IPS DF 19.7 (cell line): ENCODE measurements at places on chromosomes 7 and 10.

DNA sequence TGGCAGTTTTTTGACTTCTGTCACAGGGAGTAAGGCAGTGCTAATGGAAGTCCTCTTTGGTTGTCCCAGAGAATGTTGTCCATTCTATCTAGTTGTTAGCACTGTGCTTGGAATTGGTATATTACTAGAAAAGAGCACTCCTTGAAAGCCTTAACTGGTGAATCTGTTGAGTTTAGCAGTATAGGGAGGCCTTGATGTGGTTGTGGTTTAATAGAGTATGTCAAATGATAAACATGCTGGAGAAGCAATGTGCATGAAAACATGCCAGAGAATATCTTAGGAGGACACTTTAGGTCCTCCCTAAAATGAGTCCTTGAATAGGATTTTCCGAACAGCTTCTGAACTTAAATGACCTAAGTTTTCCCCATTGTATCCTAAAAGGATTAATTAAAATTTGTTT lies 98.6 kb downstream of the BTRC start:
- no peak for DNase-seq

DNA sequence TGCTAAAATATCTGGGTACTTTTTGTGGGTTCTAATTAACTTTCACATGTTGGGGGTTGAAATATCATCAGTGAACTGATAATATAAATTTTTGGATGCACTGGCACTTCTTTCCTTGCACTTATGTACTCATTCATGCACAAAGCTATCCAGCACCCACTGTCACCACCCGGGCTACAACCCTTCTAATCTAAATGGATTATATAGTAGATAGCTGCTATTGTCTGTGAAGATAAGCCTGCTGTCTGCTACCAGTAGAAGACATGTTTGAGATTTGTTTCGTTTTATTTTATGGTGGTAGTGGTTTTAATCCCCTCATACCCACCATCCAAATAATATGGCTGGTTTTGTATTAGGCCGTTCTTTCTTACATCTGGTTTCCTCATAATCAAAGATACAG lies 353.5 kb upstream of the LRGUK start:
- no peak for DNase-seq

DNA sequence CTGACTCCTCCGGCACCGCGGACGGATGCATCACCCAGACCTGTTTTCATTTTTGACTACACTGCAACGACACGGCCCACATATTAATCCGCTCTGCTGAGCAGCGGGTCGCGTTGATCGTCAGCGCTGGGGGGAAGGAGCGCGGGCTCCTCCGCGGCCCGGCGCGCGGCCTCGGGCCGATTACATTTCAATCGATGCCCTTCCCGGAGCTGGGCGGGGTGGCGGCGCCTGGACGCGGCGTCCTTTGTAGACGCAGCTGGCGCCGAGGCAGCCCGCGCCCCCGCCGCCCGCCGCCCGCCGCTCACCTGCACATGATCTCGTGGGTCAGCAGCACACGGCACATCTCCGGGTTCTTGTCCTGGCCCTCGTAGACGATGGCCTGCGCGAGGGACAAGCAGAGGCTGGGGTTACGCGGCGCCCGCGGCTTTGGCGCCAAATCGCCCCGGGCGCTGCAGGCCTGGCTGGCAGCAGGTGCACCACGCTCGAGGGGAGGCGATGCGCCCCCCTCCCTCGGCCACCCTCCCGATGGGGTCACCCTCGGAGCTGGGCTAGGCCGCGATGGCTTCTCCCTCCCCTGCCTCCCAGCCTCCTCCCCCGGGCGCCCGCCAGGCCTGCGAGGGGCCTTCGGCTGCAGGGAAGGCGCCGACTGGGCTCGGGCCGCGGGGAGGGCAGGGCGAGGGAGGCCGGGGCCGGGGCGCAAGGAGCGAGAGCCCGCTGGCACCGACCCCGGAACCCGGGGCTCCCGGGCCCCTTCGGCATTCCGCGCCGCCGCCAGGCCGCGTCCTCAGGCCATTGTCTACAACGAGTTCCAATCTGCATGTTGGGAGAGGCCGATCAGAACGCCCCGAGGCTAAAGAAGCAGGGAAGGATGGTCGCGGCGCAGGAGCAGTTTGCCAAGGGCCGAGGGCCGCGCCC lies 5.2 kb downstream of the EBF3 start:
- DNase-seq: no peak

DNA sequence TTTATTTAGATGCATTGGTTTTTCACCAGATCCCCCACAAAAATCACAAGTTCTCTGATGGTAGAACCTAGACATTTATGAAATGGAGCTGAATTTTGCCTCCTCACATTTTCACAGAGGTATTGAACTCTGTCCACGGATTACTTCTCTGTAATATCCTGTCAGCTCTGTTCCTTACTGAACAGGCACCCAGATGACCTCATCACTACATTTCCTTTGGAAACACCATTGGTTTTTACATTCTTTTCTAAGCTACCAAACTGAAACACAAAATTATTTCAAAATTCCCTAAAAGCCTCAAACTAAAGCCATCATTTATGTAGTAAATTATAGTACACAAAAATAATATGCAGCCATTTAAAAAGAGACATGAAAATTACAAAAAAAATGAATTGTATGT lies 98.3 kb upstream of the KCNIP2 start:
- DNase-seq: no peak

- no peak for DNase-seq
Measured at GRCh38 chr10:133030781-133031180, 56.9 kb upstream of the ADGRA1 start.

DNA sequence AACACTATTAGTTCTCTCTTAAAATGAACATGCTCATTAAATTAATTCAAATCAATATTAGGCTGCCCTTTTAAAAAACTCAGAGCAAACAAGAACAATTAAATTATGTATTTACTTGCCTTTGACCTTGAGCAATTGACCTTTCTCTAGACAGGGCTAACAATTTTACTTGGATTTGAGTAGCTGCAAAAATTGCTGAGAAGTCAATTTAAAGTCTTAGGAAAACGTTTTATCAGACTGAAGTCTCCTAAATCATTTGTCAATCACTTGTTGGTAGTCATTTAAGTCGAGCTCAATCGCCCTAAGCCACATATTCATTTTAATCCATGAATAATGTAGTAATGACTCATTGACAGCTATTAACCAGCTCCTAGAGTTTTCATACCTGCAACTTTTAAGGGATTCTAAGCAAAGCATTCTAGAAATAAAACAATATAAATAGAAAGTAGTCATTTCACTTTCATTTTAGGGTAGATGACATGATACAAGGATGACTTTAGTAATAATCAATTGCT lies 84.9 kb upstream of the SEC61G start:
- DNase-seq: no peak

DNA sequence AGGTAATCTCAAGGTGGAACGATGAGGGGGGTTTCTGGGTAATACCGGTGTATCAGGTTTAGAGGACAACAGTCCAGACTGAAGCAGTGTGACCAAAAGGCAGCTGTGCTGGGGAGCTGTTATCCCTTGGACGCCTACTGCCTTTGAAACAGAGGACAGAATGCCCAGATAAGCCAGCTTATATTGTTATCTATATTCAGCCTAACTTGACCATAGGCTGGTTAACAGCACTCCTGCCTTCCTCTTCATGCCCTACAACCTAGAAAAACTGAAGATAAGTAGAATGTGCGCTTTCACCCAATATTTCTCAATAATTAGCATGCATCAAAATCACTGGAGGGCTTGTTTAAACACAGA lies 44.9 kb downstream of the IL6 start:
- DNase-seq: no peak

DNA sequence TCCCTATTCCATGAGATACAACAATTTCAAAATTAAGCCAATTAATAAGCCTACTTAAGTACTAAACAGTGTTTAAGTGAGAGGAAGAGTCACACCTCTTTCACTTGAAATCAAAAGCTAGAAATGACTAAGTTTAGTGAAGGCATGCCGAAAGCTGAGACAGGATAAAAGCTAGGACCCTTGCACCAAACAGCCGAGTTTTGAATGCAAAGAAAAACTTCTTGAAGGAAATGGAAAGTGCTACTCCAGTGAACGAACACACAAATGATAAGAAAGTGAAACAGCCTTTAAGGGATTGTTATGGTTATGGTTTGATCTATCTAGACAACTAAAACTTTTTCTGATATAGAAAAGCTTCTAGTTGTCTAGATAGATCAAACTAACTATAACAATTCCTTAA lies 135.4 kb upstream of the KMT2E start:
- DNase-seq: no peak

- no peak for DNase-seq
Measured at GRCh38 chr10:127614484-127615017, 65.4 kb downstream of the NPS start.

DNA sequence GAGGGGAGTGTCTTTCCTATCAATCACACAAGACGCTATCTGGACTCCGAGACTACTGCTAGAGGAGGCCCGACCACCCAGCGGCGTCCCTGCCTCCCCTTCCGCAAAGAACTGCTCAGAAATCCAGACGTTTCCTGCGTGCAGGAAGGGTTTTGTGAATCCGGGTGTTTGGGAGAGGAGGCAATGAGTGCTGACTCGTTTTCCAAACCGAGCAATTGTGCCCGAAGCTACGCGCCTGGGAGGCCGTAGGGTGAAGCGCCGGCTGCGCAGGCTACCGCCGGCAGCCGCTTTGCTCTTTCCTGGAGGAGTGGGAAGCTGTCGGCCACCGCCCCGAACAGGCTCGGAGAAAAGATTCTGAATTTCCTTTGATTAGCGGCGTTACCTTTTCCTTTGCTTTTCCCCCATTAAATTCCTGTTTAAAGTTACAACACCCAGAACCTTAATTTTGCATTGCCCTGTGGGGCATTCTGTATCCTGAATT lies 5.3 kb downstream of the VAX1 start:
- no peak for DNase-seq

DNA sequence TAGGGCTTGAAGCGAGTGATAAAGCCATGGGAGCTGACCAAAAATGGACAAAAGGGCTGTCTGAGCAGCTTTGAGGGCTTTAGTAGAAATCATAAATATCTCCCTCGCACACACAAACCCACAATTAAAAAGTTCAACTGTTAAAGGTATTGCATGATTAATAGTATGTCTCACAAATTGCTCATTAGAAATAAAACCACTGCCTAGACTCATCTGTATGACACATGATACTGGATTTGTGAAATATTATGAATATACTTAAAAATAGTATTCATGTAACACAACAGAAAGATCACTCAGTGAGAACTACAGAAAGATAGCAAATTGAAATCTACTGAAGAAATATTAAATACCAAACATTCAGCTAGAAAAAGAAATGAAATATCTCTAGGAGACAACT lies 11.9 kb upstream of the PTPN12 start:
- DNase-seq: no peak

- no peak for DNase-seq
Measured at GRCh38 chr7:25318047-25318446, 89.8 kb upstream of the NPVF start.

DNA sequence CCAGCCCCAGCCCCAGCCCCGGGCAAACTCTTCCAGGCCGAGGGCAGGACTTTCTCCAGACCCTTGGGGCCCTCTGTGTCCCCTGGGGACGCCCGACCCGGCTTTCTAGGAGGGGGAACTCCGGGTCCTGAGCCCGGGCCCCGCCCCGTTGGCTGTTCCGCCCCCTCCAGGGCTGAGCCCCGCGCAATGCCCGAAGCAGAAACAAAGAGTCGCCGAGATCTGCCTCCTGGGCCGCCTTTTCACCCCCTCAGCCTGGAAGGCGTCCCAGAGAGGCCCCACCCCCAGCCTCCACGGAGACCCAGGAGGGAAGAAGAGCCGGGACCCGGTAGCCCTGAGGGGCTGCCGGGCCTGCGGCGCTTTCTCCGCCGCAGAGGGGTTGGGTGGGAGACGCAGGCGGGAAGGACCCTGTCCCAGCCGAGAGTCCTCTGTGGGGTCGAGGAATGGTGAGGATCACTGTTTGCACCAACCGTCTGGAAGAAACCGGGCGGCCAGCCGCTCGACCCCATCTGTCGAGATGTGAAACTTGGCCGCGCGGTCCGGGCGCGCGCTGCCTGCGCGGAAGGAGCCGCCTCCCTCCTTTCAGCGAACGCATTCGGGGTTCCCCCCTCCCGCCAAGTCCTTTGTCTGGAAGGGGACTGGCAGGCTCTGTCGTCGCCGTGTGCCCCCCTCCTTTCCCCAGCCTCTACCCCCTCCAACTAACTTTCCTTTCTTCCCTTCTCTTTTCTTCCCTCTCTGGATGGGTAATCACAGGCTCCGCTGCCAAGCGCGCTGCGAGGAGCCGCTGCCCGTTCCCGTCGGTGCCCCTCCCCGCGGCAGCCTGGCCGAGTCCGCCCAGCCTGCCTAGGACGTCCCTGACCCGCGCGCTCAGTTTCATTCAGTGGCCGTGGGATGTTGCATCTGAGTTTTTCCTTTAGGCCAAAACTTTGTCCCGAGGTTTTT lies 10.2 kb downstream of the EN2 start:
- DNase-seq: no peak

DNA sequence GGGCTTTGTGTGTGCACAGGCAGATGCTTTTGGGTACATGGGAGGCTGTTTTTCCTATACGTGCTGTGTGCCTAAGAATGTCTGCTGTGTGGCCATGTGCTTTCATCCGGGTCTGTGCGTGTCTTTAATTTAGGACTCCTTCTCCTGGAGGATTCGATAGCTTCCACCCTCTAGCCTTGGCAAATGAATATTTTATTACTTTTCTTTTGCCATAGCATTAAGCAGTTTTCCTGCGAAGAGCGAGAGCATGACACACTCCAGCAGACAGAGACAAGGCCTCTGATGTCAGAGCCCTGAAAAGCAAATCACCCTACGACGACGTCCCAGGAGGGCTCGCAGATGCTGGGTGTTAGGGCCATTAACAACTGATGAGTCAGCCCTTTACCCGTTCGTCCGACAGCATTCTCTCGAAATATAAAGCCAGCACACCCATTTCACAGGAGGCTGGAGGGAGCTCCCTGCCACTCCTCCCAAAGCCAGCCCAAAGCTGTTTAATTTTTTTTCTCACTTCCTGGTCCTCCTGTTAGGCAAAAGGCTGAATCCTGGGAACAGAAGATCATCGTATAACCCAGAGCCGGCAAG lies 311.3 kb upstream of the ZMIZ1 start:
- no peak for DNase-seq

- DNase-seq: no peak
Measured at GRCh38 chr10:119657725-119658124, 6.5 kb downstream of the BAG3 start.

- no peak for DNase-seq
Measured at GRCh38 chr10:23585666-23586065, 146.8 kb downstream of the OTUD1 start.

- DNase-seq: peak; percentile 2
Measured at GRCh38 chr7:51802718-51803117, 486.1 kb upstream of the COBL start.

GRCh38 chr7:75626954-75627353 lies 111.8 kb downstream of the HIP1 start:
- no peak for DNase-seq

GRCh38 chr7:25855854-25856782 lies 295.9 kb upstream of the NFE2L3 start:
- DNase-seq: no peak

GRCh38 chr10:69733791-69734261 lies 67.9 kb upstream of the COL13A1 start:
- no peak for DNase-seq

DNA sequence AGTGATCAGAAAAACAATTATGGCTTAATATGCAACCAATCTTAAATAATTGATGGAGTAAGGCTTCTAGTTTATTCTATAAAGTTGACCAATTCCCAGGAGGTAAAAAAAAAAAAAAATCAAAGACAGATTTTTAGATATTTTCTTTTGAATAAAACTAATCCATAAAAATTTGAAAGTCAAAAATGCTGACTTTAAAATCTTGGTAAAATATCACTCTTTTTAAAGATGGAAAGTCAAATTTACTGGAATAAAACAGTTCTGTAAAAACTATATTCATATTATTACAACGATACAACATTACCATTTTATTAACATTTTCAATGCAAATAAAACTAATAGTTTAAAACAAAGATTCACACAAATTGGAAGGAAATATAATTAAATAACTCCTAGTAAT lies 5.4 kb downstream of the RELN start:
- no peak for DNase-seq
